MG63 (cell line): ENCODE measurements at places on chromosomes 1 and 21. TPM values are rescaled to one million over a fixed set of nuclear protein-coding genes. Genes with fewer than 3 reads are reported as not detected.

- no peak for DNase-seq
Observed at GRCh38 chr1:21051177-21051825, 125.4 kb downstream of the EIF4G3 start.

DNA sequence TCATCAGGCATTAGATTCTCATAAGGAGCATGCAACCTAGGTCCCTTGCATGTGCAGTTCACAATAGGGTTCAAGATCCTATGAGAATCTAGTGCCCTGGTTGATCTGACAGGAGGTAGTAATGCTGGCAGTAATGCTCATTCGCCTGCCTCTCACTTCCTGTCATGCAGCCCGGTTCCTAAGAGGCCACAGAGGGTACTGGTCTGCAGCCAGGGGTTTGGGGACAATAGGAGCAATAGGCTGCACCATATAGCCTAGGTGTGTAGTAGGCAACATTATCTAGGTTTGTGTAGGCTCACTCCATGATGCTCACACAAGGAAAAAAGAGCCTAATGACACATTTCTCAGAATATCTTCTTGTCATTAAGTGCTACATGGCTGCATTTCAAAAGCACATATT is 25.8 kb downstream of the CFHR5 start:
- no peak for DNase-seq

DNA sequence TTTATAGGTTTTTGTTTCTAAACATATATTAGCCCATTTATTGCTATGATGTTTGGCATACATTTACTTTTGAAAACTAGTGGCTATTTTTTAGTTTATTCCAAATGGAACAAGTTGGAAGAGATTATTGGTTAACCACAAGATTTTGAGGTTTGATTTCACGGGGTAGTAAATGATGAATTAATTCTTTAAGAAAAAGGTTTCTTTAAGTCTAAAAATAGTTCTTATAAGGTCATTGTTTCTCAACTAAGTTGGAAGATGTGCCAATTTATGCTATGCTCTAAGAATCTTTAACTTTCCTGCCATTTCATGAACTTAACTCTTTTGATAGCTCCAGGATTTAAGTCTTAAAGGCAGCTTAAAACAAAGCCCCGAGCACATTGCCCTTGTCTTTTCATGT is 183.8 kb downstream of the LMO4 start:
- no peak for DNase-seq

GRCh38 chr1:26833432-26834405 is 7.2 kb downstream of the ZDHHC18 start:
- DNase-seq = no peak

DNA sequence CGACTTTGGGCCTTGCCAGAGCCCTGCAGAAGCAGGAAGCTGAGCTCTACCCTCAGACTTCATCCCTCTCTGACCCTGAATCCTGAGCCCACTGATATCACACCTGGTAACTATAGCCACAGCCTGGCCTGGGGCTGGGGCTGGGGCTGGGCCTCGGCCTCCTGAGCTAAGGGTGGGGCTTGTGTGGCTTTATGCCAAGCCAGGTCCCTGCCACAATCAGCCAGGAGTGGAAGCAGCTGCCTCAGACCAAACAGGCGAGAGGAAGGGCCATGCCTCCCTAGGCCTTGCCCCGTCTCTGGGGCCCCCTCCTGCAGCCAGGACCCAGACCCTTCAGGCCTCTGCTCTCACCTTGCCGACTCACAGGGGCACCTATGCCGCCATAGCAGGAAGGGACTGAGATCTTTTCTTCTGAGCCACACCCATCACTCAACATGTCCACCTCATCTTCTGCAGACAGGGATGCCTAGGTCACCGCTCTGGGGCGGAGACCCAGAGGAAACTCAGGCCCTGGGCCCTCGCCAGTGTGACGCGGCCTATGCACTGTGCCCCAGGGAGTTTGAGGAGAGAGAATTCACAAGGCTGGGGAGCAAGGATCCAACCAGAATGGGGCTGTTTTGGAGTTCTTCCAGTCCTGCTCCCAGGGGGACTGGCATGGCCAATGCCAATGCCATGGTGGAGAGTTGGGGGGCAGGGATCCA is 5.7 kb downstream of the UBXN11 start:
- DNase-seq = no peak

OR2T33 gene
- not detected in 2 replicates for total RNA-seq

IL12RB2 gene
- not detected in 2 replicates for total RNA-seq

C2CD4D gene
- not detected in 2 replicates for total RNA-seq

GRCh38 chr1:7885513-7886404 is 32.9 kb upstream of the UTS2 start:
- DNase-seq = no peak
